GM06990 (cell line): ENCODE measurements at places on chromosomes 13 and 19.

DNA sequence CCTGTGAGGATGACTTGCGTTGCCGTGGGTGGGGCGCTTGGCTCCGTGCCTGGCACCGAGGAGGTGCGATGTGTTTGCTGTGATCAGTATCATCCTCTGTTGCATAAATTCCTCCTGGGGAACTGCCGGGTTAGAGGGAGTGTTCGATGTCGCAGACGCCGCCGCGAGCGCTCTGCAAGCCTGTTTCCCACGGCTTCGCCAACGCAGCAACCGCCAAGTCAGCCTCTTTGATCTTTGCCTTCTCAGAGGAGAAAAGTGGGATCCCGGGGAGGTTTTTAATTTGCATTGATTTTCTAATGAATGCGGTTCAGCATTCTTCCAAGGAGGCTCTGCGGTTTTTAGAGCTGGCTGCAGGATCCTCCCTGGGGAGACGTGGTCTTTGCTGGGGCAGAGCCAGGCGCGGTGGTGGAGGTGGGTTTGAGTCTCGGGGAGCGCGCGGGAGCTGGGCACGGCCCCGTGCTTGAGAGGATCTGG lies 7.6 kb downstream of the GPR32 start:
- no peak for DNase-seq

- no peak for DNase-seq
Observed at GRCh38 chr19:18100710-18101109, 3.1 kb downstream of the MAST3 start.

DNA sequence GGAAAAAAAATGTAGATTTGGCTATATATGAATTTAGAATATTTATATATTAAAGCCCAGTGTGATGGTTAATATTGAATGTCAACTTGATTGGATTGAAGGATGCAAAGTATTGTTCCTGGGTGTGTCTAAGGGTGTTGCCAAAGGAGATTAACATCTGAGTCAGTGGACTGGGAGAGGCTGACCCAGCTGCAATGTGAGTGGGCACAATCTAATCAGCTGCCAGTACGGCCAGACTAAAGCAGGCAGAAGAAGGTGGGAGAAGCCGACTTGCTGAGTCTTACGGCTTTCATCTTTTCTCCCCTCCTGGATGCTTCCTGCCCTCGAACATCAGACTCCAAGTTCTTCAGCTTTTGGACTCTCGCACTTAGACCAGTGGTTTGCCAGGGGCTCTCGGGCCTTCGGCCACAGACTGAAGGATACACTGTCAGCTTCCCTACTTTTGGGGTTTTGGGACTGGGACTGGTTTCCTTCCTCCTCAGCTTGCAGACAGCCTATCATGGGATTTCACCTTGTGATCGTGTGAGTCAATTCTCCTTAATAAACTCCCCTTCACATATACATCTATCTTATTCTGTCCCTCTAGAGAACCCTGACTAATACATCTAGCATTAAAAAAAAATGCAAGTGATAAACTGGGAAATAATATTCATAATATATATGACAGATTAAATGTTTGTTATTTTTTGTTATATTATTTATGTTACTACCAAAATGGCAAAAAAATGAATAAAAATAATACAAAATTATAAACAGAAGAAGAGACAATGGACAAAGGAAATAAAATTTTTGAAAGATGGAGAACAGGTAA lies 122.4 kb downstream of the DLEU7 start:
- no peak for DNase-seq

DNA sequence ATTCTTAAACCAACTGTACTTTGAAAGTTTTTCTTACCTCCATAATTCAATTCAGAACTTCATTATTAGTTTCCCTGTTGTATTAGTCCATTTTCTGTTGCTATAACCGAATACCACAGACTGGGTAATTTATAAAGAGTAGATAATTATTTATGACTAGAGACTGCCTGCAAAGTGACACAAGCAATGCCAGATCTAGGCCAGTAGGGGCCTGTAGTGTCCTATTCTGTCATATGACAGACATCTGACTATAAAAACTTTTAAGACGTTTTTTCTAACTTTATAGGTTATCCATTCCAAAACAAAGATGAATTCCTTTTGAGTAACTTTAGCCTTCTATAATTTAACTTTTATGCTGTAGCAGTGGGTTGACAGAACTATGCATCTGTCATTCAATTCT lies 2783.8 kb downstream of the PCDH9 start:
- DNase-seq = no peak

DNA sequence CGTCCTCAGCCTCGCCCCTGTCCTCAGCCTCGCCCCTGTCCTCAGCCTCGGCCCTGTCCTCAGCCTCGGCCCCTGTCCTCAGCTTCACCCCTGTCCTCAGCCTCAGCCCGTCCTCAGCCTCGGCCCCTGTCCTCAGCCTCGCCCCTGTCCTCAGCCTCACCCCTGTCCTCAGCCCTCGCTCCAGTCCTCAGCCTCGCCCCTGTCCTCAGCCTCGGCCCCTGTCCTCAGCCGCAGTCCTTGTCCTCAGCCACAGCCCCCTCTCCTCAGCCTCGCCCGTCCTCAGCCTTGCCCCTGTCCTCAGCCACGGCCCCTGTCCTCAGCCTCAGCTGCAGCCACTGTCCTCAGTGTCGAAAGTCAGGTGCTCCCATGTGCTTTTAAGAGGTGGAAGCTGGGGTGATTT lies 10.5 kb downstream of the C13orf46 start:
- DNase-seq = no peak

- no peak for DNase-seq
Observed at GRCh38 chr13:66520511-66521355, 709.4 kb downstream of the PCDH9 start.

- no peak for DNase-seq
Observed at GRCh38 chr13:52348071-52348470, 57.9 kb downstream of the THSD1 start.

- DNase-seq = no peak
Observed at GRCh38 chr19:31350033-31350692, 927 bp upstream of the TSHZ3 start.

- DNase-seq = no peak
Observed at GRCh38 chr19:16400911-16401591, 70.7 kb downstream of the EPS15L1 start.

- no peak for DNase-seq
Observed at GRCh38 chr13:97884707-97885468, 68.6 kb upstream of the IPO5 start.

GRCh38 chr19:51124729-51125128 lies at the start of gene SIGLEC9:
TSS of gene SIGLEC9 (plus strand) at chr19:51124906. CDS start at chr19:51124975, 69 bp downstream.
- DNase-seq = no peak

- DNase-seq = no peak
Observed at GRCh38 chr13:103883164-103883563, 816.9 kb upstream of the SLC10A2 start.

GRCh38 chr13:23771956-23772355 lies 117.2 kb downstream of the MIPEP start:
- no peak for DNase-seq

GRCh38 chr13:107348925-107349324 lies 781.0 kb upstream of the ARGLU1 start:
- DNase-seq = no peak

DNA sequence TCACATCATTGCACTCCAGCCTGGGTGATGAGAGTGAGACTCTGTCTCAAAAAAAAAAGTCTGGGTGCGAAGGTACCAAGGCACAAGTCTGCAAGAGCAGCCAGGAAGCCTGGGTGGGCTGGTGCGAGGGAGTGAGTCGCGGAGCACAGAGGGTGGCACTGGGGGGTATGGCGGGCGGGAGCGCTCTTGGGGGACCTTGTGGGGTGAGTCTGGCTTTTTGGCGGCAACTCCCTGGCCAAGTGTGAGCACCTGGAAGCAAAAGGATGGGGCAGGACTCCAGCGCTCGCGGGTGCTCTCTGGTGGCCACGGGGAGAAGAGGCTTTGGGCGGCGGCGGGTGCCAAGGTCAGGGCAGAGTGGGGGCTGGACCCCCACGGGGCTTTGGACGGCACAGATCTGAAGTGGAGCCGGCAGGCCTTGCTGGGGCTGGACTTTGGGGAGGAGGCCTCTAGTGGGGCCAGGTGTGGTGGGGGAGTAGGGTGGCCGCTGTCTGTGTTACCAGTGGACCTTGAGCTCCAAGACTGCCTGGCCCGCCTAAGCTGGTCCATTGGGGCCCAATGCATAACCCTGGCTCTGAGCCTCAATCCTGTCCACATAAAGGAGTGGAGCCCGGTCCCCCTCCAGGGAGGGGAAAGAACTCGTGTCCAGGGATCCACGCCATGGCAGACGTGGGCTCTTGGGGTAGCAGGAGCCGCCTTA lies 1.6 kb downstream of the P2RY11 start:
- peak; percentile 82 for DNase-seq

DNA sequence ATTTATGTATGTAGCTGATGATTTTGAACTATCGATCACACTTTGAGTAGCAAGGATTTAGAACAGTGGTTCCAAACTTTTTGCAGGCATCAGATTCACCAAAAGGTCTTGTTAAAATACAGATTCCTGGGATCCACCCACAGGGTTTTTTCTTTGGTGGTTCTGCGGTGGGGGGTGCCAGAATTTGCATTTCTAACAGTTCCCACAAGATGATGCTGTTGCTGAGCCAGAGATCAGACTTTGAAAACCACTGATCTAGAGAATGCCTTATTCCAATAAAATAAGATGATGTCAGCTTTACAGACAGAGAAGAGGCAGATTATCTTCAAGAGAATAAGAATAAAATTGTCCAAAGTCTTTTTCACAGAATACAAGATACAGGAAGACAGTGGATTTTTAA lies 80.9 kb upstream of the SHISA2 start:
- no peak for DNase-seq

GRCh38 chr13:92767468-92767867 lies 459.1 kb upstream of the GPC6 start:
- DNase-seq = no peak

GRCh38 chr19:37867831-37868230 lies 38.6 kb downstream of the WDR87 start:
- DNase-seq = no peak

DNA sequence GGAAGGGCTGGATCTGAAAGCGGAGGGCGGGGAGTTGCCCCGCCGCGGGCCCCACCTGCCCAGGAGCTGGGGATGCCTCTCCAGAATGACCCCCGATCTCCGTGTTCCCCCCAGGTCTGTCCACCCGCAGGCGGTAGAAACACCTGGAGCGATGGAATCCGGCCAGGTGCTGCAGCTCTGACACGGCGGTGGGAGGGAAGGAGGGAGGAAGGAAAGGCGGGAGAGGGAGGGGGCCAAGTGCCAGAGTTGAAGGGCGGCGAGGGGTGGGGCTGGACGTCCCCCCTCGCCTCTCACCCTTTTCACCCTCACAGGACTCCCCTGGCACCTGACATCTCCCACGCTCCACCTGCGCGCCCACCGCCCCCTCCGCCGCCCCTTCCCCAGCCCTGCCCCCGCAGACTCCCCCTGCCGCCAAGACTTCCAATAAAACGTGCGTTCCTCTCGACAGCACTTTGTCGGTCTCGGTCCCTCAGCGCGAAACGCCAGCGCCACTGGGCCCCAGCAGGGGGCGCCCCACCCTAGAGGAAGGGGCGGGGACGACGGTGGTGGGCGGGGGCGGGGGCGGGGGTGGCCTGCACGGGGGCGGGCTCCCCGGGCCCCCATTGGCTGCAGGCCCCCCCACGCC lies 337 bp upstream of the FXYD7 start:
- DNase-seq = peak; percentile 60

- peak; percentile 89 for DNase-seq
Observed at GRCh38 chr13:21061029-21061763, at the start of gene LATS2. TSS of gene LATS2 (minus strand) at chr13:21061586. CDS start at chr13:21046026, 15,560 bp downstream.

DNA sequence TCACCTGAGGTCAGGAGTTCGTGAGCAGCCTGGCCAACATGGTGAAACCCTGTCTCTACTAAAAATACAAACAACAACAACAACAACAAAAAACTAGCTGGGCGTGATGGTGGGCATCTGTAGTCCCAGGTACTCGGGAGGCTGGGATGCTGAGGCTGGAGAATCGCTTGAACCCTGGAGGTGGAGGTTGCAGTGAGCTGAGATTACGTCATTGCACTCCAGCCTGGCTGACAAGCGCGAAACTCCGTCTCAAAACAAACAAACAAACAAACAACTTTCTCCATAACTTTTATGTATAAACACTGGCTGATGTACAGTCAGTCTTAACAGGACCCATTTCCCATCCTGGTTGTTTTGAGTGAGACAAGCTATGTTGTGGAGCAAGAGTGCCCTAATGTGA lies 5.8 kb upstream of the CYP4F8 start:
- no peak for DNase-seq

DNA sequence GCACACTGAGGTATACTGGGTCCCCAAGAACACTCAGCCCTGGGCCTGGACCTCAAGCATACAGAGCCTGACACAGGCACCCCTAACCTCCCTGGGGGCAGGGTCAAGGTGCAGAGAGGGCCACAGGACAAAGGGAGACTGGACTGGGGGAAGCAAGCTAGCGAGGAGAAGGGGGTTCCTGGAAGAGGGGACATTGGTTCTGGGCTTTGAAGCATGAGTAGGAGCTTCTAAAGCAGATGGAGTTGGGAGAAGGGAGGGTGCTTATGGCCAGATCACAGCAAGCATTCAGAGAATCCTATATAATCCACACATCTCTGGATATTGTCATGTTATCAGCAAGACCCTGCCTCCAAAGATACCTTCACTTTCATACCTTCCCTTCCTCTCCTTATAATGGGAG lies 3.2 kb downstream of the CIB3 start:
- DNase-seq = no peak

- DNase-seq = no peak
Observed at GRCh38 chr19:1910177-1910576, 5.0 kb downstream of the ADAT3 start.

- no peak for DNase-seq
Observed at GRCh38 chr19:10190026-10190425, 4.7 kb downstream of the DNMT1 start.

GRCh38 chr13:103539721-103540381 lies 473.6 kb upstream of the SLC10A2 start:
- DNase-seq = no peak

- DNase-seq = no peak
Observed at GRCh38 chr13:27905650-27906049, 14.2 kb upstream of the PDX1 start.

- DNase-seq = no peak
Observed at GRCh38 chr19:10896851-10897526, 25.6 kb downstream of the CARM1 start.

DNA sequence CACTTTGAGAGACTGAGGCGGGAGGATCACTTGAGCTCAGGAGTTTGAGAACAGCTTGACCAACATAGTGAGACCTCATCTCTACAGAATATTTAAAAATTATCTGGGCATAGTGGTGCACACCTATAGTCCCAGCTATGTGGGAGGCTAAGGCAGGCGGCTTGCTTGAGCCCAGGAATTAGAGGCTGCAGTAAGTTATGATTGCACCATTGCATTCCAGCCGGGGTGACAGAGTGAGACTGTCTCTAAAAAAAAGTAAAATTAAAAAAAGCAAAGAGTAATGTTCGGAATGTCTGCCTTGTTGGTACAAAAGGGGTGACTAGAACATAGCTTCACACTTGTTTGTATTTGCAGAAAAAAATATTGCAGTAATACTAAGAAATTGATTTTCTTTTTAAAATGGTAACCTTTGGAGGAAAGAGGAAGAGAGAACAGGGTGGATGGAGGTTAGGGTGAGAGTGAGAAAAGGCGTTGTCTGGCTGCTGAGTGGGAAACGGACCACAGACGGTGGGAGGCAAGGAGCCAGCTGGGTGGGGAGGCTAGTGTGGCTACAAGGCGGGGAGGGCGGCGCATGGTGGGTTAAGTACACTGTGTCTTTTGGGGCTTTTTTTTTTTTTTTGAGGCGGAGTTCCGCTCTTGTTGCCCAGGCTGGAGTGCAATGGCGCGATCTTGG lies 10.2 kb downstream of the PPP1R14A start:
- no peak for DNase-seq
